ENCODE measurements at places on chromosomes 3 and 15.

GRCh38 chr3:136949146-136949545, 8.6 kb upstream of the IL20RB start:
- no peak for DNase-seq

- DNase-seq, result no peak
Observed at GRCh38 chr3:28844298-28845005, 436.4 kb upstream of the RBMS3 start.

GRCh38 chr15:98853161-98853560, 154.4 kb downstream of the PGPEP1L start:
- DNase-seq, result peak; percentile 70

DNA sequence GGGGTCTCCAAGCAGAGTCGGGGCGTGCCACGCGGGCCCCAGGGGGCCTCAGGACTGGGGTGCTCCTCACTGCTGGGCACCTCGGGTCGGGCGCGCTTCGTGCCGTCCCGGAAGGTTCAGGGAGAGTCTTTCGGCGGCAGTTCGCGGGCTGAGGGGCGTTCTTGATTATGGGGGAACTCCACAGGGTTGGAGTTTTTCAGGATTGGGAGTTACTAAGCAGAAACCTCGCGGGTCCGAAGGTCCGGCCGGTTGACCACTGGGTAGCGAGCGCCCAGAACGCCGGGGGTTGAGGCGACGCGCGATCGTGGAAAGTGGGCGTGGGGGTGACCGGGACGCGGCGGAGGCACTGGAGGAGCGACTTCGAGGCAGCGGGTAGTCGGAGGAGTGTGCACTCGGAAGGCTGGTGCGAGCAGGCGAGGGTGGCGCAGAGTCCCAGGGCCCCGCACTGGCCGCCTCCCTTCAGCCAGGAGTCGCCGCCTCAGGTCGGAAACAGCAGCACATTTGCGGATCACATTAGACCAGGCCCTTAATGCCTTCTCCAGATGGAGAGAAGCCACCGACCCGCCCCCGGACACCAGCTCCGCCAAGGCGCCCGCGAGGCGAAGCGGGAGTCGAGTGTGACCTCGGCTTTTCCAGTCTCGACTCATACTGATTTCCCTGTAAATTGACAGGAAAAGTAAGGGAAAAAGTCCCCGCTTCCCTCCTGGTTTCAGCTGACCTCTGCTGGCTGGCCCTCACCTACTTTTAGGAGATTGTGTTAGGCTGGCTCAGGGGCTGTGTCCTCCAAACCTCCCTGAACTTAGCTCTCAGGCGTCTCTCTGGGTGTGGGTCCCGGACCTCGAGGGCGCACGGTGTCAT, 685 bp downstream of the ADAMTSL3 start:
- no peak for DNase-seq

GRCh38 chr3:107992976-107993684, 97.7 kb downstream of the CD47 start:
- no peak for DNase-seq

All from BJ (cell line).